ENCODE measurements at places on chromosomes 4 and X.

GRCh38 chr4:128286474-128287058, 1.0 kb downstream of the PGRMC2 start:
- DNase-seq: peak; percentile 60

DNA sequence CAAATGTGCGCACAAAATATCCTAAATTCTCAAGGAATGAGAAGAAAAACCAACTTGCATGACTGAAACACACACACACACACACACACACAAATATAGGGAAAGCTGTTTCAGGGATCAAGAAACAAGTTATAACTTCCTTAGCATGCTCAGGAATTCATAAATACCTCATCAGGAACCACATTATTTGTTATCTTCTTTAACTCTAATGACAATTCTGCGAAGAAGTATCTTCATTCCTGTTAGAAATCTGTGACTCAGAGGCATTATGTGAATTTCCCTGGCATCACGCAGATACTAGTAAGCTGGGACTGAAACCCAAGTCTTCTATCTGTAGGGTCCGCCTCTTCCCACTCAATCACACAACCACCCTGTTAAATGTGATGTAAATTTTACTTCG, 30.3 kb downstream of the TMPRSS11A start:
- DNase-seq: no peak

DNA sequence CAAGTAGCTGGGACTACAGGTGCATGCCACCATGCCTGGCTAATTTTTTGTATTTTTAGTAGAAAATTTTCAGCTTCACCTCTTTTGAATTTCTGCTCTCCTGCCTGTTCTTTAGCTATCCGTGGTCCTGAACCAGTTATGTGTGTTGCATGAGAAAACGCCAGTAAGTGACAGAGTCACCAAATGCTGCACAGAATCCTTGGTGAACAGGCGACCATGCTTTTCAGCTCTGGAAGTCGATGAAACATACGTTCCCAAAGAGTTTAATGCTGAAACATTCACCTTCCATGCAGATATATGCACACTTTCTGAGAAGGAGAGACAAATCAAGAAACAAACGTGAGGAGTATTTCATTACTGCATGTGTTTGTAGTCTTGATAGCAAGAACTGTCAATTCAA, 13.9 kb downstream of the ALB start:
- no peak for DNase-seq

DNA sequence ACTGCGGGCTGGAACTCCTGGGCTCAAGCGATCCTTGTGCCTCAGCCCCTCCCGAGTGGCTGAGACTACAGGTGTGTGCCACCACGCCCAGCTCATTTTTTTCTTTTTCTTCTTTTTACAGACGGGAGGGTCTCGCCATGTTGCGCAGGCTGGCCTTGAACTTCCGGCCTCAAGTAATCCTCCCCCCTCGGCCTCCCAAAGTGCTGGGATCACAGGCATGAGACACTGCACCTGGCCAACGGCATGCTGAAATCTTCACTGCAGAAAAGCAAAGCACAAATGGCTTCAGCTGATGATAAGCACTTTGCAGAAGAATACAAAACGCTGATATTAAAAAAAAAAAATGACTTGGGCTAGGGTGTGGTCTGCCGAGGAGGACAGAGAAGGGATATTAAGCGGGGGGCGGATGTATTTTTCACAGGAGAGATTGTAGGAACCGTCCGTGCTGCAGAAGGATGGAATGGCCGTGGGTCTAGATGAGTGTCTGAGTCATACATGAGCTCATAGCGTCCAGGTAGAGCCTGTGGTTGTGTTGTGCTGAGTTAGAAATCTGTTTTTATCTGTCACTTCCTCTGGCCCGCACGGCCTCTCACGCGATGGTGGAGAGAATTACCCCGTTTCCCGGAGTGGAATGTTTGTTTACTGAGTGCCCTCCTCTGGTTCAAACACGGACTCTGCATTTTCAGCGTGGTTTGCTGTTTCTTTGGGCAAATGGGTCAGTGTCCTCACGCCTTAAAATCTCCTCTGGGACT, 8.5 kb upstream of the AKAP17A start:
- DNase-seq: no peak

GRCh38 chr4:127120441-127121090, 512.2 kb upstream of the INTU start:
- no peak for DNase-seq

GRCh38 chrX:131558562-131558961, 14.7 kb downstream of the OR13H1 start:
- no peak for DNase-seq

DNA sequence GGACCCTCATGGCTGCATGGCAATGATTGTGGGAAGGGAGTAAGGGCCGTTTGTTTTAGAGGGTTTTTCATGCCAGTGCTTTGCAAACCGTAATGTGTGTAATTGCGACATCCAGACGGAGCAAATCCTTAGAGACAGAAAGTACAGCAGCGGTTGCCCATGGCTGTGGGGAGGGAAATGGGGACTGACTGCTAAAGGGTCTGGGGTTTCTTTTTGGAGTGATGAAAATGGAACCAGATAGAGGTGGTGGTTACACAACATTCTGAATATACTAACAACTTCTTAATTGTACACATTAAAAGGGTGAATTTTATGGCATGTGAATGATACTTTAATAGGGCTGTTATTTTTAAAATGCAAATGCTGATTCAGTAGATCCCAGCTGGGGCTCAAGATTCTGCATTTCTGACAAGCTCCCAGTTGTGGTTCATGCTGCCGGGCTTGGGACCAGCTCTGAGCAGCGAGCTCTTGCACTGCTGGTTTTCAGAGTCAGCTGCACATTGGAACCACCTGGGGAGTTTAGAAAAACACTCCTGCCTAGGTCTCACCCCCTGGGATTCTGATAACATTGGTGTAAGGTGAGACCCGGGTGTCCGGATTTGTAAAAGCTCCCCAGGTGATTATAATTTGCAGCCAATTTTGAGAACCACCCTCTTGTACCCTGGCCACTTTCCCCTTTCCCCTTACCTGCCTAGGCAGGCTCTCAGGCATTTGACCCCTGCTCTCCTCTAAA, 47.7 kb downstream of the PRPS1 start:
- DNase-seq: peak; percentile 13
